ENCODE measurements at places on chromosomes 6 and 20.

- no peak for DNase-seq
Observed at GRCh38 chr6:34189806-34190503, 44.1 kb upstream of the GRM4 start.

DNA sequence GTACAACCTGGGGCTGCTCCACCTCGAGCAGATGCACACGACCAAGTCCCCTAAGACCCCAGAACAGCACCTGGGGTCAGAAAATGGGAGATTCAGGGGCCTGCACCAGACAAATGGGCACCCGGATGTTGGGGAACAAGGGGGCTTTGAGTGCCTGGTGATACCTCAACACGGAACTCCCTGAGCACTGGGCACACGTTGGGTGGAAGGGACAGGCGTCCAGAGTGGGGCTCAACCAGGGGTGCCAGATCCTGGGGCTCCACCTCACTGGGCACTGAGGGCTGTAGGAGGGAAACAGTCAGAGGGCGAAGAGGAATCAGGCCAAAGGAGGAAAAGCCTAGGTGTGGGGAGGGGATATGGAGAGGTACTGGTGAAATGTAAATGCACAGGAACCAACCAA is 33.5 kb upstream of the SPAG4 start:
- no peak for DNase-seq

DNA sequence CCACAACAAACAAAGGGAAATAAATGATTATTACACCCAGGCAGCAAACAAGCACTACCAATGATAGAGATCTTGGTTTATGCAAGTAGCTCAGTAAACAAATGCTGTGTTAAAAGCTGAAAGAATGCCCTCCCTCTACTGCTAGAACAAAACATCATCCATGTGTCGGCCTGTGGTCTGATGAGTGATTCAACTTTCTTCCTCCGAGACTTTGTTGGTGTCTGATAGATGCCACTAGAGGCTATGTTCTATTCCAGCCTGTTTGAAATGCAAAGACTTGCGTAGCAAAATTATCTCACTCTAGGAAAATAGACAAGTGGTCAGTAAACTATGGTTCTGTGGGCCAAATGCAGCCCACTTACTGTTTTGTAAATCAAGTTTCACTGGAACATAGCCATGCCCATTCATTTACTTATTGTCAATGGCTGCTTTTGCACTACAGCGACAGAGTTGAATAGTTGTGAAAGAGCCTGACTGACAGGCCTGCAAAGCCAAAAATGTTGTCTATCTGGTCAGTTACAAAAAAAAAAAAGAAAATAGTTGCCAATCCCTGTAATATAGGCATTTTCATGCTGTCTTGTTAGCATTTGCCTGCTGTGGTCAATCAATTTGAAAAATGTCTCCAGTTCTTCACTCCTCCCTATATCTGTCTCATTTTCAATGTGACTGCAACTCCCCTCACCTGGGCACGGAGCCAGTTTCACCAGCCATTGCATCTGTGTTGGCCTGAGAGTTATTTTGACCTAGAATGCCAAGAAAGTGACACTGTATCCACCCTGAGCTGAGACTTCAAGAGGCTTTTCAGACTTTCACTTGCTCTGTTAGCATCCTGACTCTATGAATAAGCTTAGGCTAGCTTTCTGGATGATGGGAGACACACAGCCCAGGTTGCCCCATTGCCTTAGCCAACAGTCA is 544.6 kb upstream of the BTBD3 start:
- DNase-seq, result no peak

- no peak for DNase-seq
Observed at GRCh38 chr6:13560651-13561044, 13.8 kb upstream of the SIRT5 start.

- no peak for DNase-seq
Observed at GRCh38 chr20:21234806-21235483, 68.2 kb upstream of the XRN2 start.

DNA sequence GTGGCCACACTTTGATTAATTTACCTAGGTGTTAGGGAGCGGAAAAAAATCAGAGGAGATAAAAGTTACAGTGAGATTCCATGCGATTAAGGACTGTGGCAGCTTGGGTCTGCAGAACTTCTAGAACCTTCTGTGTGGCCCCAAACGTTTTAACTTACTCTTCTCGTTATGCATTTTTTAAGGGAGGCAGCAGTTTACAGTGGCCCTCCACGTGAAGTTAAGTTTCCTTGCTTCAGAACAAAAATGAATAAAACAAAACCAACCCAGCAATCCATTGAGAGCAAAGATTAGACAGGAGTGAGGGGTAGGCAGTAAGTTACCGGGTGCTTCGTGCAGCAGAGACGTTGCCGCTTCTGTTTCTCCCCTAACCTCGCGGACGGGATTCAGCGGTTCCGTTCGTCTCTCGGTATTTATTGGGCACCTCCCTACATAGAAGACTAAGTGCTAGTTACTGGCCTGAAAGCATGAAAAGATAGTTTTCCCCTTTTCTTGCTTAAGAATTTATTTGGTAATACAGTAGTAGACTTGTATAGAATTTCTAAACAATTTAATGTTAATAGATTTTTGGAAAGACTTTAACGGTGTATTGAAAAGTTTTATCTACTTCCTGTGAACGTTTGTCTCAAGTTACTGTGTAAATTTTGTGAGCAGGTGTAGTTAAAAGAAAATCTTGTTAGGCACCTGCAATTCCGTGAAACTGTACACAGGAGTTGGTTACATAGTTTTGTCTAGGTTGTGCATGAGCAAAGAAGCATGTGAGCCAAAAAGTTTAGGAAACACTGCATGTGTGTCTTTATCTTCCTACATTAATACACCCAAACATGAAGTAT is 1.1 kb downstream of the BAG2 start:
- no peak for DNase-seq

DNA sequence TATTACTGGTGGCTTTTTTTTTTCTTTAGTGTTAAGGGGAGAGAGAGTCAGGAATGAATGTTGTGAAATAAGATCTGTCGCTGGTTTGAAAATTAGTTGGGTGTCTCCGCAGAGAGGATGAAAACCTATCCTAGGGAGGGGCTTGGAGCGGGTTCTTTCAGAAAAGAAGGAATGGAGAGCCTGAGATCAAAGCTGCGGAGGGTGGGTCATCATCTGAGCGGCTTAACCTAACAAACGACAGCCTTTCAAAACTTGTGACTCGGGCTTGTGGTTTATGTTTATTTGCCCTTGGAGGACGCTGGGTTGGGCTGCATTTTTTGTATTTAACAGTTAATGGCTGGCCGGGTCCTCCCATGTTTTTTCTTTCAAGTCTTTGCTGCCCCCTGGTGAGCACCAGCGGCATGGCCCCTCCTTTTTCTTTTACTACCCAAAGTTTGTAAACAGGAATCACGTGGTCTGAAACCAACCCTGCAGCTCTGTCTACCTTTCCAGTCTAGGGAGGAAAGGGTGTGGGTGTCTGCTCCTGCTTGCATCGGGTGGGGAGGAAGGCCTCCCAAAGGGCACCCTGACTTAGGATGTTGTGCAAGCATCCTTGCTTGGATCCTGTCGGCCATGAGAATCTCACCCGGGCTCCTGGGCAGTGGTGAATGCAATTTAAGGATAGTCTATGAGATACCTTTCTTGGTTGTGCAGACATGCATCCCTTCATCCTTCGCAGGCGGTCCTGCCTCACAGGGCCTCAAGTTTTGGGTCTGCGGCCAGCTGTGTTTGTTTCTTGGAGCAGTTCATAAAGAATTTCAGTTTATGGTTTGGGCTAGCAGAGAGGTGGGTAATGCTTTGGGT is 2.2 kb downstream of the PIM1 start:
- peak; percentile 70 for DNase-seq

GRCh38 chr6:136007345-136007744 is 155.8 kb downstream of the PDE7B start:
- DNase-seq, result no peak

GRCh38 chr6:149221774-149222070 is 95.8 kb upstream of the TAB2 start:
- no peak for DNase-seq

GRCh38 chr6:33279971-33280511 is 3.1 kb downstream of the B3GALT4 start:
- DNase-seq, result no peak

DNA sequence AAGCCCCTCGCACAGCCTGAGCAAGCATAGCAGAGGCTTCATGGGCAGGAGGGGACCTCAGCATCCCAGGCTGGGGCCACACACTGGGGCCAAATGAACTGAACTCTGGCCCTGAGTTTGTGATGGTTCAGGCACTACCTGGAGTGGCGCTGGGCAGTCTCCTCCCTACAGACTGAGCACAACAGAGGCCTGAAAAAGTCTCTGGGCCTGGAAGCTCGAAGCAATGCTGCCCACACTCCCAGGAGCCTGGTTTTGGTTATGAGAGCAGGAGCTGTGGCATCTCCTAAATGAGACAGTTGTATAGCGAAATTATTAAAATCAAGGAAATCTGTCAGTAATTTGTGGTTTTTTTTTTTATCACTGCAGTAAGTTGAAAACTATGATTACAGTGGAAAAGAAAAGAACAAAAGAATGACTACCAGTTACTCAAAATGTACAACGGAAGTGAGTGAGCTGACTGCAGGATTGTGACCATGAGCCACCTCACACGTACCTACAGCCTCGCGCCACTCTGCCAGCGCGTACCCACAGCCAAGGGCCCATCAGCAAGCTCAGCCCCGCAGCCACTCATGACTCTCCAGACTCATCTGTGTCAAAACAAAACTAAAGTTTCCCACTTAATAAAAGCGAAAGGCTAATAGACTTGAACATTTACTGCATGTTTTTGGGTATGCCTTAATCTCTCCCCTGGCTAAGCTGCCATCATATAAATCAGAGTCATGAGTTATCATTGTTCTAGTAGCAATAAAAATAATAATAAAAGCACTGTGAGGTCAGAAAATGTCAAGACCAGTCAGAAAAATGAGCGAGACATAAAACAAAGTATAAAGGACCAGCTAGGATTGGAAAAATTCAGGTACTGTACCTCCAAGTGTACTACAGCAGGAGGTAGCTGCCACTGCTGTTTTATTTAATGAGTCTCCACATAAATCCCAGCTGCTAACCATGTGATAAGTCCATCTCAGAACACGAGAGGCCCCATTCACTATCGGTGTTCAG is 177.0 kb downstream of the FOXC1 start:
- DNase-seq, result peak; percentile 36

- DNase-seq, result no peak
Observed at GRCh38 chr20:47150403-47151152, 205.9 kb downstream of the ZMYND8 start.

DNA sequence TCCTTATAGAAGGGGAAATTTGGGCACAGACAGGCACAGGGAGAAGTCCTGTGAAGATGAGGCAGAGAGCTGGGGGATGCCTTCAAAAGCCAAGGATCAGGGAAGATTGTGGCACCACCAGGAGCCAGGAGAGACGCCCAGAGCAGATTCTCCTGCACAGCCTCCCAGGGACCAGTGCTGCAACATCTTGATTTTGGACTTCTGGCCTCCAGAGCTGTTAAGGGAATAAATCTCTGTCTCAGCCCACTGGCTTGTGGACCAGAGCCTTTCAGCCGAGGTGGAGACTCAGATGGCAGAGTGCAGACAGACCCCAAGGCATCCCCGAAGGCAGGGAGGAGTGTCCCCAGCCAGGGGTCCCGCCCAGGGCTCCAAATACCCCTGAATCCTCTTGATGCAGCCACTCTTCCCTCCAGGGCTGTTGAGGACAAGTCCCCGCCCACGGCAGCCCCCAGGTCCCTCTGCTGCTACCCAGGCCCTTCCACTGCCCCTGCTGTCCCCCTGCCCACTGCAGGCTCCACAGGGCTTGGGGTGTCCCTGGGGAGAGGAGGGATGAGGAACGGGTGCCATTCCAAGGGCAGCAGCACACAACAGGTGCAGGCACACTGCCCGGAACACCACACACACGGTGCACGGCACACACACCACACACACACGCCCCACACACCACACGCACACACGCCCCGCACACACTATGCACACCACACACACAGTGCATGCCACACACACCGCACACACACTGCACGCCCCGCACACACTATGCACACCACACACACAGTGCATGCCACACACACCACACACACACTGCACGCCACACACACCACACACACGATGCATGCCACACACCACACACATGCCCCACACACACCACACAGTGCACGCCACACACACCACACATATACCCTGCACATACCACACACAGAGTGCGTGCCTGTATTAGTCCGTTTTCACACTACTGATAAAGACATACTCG is 311.4 kb downstream of the TAF4 start:
- no peak for DNase-seq

DNA sequence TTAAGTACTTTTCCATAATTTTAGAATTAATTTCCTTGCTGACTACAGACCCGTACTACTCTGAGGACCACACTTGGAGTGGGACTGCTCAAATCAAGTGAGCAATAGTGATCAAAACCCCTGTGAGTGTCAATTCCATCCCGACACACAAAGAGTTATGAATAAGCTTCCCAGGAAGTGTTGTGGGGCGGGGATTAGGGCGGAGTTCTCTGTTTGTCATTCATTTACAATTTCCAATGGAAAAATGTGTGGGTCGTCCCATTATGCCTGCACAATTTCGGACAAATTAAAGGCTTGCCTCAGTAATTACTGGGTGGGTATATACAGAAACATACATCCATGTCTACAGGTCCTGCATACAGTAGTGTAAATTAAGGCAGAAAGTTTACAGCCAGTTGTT is 84.2 kb downstream of the ISM1 start:
- DNase-seq, result no peak

DNA sequence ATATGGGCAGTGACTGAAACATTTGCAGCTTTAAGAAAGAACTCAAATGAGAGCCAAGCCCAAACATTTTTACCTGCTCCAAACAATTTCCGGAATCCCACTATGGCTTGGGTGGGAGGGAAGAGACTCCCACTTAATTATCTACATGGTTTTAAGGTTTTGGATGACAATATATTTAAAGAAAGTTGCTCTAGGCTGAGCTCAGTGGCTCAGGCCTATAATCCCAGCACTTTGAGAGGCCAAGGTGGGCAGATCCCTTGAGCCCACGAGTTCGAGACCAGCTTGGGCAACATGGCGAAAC is 9.5 kb upstream of the AKAP12 start:
- DNase-seq, result no peak

DNA sequence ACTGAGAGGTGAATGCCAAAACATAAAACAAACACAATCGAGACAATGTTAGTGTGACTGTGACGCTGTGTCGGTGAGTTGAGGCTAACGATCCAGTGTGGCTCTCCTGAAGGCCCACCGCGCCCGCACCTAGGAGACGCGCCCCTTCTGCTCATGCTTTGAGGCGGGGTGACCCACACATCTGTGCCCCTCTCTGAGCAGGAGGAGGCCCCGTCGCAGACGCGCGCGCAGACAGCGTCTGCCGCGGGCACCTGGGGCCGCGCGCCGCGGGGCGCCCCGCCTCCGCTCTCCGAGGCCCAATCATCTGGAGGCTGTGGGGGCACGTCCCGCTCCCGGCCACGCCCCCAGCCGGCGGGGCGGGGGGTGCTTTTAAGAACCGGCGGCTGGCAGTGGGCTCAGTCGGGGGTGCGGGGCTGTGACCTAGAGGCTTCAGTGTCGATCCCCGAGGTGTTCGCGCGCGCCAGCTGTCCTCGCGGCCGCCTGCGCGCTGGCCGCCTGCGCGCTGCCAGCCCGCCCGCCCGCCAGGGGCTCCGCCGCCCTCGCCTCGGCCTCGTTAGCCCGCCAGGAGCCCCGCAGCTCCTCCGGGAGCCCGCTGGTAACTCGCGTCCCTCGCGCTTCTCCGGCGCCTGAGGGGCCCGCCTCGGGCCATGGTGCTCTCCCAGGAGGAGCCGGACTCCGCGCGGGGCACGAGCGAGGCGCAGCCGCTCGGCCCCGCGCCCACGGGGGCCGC is at the start of gene SLC16A10:
TSS of gene SLC16A10 (plus strand) at position 398 of the 730 bp plus-strand sequence. CDS start at position 648, 250 bp downstream.
- DNase-seq, result peak; percentile 78

GRCh38 chr6:72787391-72788031 is 165.6 kb downstream of the KCNQ5 start:
- DNase-seq, result no peak

GRCh38 chr20:61173961-61174725 is 77.9 kb upstream of the CDH4 start:
- no peak for DNase-seq

- DNase-seq, result no peak
Observed at GRCh38 chr6:105495515-105495914, 92.6 kb upstream of the PREP start.
